ENCODE measurements at places on chromosomes 13 and 19.

DNA sequence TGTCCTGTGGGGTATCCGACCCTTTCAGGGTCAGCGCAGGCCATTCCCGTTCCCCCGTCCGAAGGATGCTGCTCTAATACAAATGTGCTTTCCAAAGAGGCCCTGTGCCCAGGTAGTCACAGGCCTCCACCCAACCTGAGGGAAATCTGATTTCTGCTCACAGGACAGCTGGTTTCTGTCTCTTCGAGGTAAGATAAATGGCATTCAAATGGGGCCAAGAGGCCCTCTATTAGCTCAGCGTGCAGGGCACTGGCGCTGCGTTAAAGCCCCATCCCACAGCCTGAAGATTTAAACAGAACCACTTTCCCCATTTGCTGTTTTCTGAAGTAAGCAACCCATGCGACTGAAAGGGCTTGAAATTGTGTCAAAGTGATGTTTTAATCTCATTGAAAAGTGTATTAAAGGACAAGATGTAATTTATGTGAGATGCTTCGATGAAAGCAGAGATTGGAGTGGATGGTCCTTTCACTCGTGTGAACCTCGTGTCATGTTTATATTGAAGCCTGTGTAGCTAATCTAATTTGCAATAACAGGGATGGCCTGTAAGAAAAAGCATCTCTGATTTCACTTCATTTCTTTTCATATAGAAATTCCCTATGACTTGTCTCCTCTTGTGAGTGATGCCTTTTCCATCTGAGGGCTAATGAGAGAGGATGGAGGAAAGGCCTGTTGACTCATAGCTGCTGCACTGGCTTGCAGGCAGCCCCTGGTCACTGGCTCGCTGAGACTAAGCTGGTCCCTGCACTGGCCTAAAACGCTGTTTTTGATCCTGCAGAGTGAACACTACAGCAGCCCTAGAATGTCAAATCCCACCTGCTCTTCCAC is 7.3 kb upstream of the SOX1 start:
- DNase-seq: no peak

GRCh38 chr13:64675255-64675892 is 2554.8 kb downstream of the PCDH9 start:
- no peak for DNase-seq

DNA sequence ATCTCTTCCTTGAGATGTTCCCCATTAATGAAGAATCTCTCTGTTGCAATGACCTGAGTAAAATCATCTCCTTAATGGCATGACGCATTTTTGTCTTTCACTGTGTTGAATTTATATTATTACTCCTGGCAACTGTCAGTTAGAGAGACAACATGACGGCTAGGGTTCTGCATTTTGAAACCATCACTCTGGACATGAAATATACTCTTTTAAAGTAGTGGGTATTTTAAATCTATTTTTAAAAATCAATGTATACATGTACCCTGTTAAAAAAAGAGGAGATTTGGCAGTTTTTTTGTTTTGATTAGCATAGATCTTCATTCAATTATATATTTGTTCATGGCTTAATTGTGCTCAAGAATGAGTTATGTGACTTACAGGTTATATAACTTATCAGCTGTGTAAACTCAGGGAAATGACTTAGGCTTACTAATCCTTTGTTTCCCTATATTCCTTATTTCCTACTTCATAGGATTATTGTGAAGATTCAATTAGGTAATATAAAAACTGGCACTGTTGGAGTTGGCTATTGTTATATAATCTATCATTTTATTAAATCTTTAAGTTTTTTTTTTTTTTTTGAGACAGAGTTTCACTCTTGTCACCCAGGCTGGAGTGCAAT is 632.0 kb upstream of the SPRY2 start:
- DNase-seq: no peak

GRCh38 chr19:6138066-6138465 is 2.6 kb downstream of the ACSBG2 start:
- no peak for DNase-seq

DNA sequence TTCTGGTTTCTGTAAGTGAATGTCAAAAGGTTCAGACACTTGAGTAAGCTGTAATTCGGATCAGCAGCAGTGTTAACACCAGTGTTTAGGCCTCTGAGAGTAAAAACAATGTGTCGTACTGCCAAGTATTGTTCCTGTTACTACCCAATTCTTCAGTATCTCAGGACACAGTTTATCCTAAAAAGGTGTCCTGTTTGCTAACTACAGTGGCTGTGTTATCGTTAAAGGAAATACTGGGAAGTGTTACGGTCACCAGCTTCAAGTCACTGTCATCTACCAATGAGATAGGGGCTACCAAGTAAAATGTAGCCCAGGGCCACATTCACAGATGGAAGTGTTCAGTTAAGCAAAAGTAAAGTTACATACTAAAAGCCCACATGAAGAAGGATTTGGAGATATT is 2.3 kb upstream of the UPF3A start:
- DNase-seq: no peak

- no peak for DNase-seq
Observed at GRCh38 chr19:7287722-7288121, 6.5 kb downstream of the INSR start.

DNA sequence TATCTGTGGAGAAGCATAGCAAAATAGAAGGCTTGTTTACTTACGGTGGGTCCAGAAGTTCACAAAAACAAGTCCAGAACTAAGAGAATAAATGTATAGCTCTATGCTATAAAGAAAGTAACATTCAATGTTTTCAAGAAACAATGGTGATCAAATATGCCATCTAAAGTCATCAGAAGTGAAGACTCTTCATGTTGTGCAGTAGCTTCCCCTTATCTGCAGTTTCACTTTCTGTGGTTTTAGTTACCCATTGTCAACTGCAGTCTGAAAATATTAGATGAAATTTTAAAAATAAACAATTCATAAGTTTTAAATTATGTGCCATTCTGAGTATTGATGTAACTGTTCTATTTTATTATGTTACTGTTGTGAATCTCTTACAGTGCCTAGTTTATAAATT is 72.5 kb downstream of the EDNRB start:
- no peak for DNase-seq

DNA sequence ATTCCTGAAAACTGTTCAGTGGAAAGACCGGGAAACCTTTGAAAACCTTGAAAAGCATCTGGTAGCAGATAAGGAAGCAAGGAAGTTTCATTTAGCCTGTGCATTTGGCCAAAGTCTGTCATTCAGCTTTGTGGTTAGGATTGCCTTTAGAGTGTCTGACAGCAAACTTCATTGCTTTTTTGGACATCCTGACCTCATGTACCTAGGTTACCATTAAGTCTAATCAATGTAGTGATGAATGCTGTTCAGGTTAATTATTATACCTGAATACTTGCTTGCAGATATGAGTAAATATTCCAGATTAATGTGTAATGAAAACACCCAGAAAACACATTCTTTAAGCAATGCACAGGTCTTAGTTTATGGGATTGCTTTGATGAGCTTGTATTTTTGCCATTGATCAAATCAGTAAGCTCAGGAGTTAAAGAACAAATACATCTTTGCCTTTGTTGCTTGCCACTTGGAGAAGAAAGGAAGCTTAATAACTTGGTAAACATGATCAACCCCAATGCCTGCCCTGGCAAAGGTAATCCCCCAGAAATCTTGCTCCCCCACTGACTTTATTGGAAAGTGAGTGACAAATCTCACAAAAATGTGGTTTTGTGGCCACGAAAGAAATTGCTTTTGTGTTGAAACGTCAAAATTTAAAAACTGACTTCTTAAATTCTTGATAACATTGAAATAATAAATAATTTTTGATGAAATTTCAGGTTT is 87.4 kb downstream of the SLC15A1 start:
- no peak for DNase-seq
